ENCODE measurements at places on chromosomes 7 and 10.

- no peak for DNase-seq
Observed at GRCh38 chr10:65964205-65964604, 961.6 kb upstream of the LRRTM3 start.

DNA sequence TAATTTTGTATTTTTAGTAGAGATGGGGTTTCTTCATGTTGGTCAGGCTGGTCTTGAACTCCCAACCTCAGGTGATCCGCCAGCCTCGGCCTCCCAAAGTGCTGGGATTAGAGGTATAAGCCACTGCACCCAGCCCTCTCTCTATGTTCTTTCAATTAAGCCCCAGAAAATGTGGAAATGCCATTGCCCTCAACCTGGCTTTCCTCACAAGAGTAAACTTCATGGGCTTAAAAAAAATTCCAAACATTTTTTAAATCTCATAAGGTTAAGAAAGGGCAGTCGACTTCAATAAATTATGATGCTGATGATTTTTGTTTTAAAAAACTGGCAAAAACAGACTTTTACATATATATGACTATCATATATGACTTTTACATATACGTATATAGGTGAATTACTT, 107.6 kb downstream of the TES start:
- no peak for DNase-seq

- DNase-seq = no peak
Observed at GRCh38 chr7:42596737-42597136, 315.1 kb downstream of the C7orf25 start.

- no peak for DNase-seq
Observed at GRCh38 chr10:111030042-111030750, 46.6 kb upstream of the ADRA2A start.

GRCh38 chr10:113872139-113873030, 17.9 kb downstream of the NHLRC2 start:
- no peak for DNase-seq

GRCh38 chr10:114647545-114648138, 10.4 kb downstream of the ABLIM1 start:
- DNase-seq = no peak

GRCh38 chr10:77164616-77165311, 472.8 kb downstream of the KCNMA1 start:
- DNase-seq = no peak

- DNase-seq = no peak
Observed at GRCh38 chr7:35691827-35692307, 3.1 kb downstream of the HERPUD2 start.

DNA sequence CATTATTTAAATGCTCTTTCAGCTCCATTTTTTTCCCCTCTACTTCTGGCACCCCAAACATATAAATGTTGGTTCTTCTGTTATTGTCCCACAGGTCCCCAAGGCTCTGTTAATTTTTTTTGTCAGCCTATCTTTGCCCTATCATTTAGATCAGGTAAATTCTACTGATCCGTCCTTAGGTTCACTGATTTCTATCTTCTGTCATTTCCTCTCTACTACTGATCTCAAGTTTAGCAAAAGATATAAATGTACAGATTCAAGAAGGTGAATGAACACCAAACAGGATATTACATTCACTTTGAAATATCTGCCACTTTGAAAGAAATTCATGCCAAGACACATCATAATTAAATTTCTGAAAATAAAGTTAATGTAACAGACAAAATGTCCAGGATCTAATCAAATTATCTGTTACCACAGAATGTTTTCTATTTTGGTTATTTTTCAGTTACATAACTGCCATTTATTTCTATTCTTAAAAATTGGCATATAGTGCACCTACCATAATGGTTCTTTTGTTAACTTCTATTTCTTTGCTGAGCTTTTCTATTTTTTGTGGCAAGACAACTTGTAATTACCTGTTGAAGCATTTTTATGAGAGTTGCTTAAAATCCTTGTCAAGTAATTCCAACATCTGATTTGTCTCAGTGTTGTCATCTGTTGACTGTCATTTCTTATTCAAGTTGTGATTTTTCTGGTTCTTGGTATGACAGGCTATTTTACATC, 12.1 kb upstream of the CUBN start:
- no peak for DNase-seq

- no peak for DNase-seq
Observed at GRCh38 chr10:43739161-43739560, 90.5 kb upstream of the ZNF32 start.

All from SIG-M5 (cell line).